ENCODE measurements at places on chromosomes 6 and 20. TPM values are rescaled to one million over a fixed set of nuclear protein-coding genes. Genes with fewer than 3 reads are reported as not detected.

GRCh38 chr6:140372064-140372463 is 997.6 kb upstream of the CITED2 start:
- no peak for DNase-seq

DNA sequence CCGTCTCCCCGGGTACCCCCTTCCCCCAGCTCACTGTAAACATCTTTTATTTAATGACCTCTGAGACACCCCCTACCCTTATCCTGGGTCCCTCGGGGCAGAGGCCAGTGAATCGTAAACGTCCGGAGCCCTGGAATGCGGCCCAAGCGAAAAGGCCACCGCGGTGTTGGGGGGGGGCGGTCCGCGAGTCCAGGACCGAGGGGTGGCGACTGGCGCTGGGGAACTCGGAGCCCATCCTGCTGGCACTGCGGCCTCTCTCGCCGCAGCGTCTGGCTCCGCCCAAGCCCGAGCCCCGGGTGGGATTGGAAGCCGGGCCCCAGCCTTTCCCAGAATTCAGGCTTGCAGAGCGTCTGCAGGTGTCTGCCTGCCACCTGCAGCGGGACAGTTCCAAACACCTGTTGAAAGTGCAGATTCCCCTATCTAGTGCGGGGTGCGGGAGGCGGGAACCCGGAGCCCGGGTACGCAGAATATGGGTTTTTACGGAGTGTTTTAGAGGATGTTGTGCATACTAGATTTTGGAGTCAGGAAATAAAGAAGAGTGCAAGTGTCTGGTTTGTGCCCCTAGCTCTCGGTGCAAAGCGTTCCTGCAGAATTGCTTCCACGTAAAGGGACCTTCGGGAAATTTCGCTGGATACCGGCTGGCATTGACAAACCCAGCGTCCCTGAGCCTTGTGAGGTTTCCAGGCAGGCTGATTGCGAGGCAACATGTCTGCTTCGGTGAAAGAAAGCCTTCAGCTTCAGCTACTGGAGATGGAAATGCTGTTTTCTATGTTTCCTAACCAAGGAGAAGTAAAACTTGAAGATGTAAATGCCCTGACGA is 800 bp downstream of the RWDD2A start:
- DNase-seq = peak; percentile 68

ADRM1 gene
- total RNA-seq = 47.5 TPM

- DNase-seq = no peak
Observed at GRCh38 chr6:79607000-79607399, 24.1 kb upstream of the SH3BGRL2 start.

- no peak for DNase-seq
Observed at GRCh38 chr6:79042088-79042798, 35.8 kb downstream of the PHIP start.

- DNase-seq = peak; percentile 73
Observed at GRCh38 chr20:36439040-36439730, 102.1 kb upstream of the MYL9 start.

DNA sequence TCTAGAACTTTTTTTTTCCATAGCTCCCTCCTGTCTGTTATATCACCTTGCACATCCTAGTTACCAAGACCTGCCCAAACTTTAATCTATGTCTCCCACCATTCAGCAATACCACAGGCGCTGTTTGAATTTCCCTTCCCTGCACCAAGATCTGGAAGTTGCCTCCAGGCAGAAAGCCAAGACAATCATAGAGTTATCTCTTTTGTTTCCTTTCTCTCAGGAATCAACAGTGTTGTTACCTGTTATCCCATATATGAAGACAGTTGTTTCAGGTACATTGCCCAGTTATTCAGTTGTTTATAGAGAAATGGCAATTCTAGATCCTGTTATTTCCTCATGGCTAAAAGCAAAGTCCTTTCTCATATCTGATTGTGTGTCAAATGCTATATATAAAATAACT is 63.2 kb downstream of the PDSS2 start:
- no peak for DNase-seq

EPPIN gene
- total RNA-seq = not detected

GRCh38 chr20:6081236-6081635 is 27.4 kb upstream of the LRRN4 start:
- DNase-seq = no peak

- no peak for DNase-seq
Observed at GRCh38 chr6:70028246-70028645, 161.9 kb downstream of the COL19A1 start.

DNA sequence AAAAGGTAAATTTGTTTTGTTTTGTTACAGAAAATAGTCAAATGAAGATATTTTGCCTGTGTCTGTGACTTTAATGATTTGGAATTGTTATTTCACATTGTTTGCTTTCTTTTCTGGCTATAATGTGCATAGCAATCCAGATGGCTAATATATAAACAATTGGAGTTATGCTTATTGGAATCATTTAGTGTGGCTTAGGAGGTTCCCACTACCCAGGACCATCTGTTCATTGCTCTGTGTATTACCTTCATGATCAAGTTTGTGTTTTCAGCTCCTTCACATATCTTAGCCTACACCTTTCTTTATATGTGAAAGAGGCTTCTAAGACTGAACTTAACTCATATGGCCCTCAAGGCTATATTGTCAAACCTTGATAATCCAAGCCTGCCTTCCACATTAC is 232.9 kb downstream of the BCKDHB start:
- no peak for DNase-seq

DNA sequence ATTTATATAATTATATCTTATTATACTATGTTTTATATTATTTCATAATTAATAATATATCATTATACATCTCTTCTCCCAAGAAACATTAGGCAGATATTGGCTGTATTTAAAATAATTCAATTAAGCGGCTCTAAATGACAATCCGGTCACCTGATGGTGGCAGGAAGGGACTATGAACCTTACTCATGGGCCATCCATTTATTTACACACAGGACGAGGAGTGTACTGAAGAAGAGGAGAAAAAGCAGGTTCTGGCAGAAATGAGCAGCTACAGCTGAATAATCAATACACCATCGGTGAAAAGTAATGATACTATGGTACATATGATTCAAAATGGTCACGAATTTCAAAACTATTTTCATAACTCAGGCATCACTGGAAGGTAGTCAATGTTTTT is 277.7 kb downstream of the KIF16B start:
- DNase-seq = no peak

NTSR1 gene
- 0.09 TPM for total RNA-seq

DNA sequence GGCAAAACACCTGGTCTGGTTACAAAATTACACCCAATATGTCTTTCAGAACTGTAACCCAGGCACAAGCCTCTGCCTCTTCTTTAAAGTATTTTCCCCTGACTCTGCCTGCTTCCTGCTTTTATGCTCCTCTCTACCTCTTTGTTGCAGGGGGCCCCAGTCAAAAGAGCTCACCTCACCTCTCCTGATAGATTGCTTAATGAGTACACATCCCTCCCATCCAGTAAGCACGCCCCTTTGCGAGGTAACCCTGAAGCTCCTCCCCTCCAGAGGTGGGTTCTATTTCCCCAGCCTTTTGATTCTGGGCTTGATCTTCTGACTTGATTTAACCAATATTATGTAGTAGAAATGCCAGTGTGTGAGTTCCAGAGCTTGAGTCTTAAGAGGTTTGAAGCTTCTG is 56.6 kb upstream of the EYA2 start:
- no peak for DNase-seq

GRCh38 chr6:19879663-19880062 is 42.5 kb downstream of the ID4 start:
- DNase-seq = no peak

IL17F gene
- not detected for total RNA-seq

TTLL9 gene
- 7.1 TPM for total RNA-seq

GRCh38 chr6:124029567-124029966 is 225.9 kb downstream of the NKAIN2 start:
- DNase-seq = no peak

- DNase-seq = peak; percentile 31
Observed at GRCh38 chr20:45363611-45364492, 896 bp downstream of the SYS1 start.

DNA sequence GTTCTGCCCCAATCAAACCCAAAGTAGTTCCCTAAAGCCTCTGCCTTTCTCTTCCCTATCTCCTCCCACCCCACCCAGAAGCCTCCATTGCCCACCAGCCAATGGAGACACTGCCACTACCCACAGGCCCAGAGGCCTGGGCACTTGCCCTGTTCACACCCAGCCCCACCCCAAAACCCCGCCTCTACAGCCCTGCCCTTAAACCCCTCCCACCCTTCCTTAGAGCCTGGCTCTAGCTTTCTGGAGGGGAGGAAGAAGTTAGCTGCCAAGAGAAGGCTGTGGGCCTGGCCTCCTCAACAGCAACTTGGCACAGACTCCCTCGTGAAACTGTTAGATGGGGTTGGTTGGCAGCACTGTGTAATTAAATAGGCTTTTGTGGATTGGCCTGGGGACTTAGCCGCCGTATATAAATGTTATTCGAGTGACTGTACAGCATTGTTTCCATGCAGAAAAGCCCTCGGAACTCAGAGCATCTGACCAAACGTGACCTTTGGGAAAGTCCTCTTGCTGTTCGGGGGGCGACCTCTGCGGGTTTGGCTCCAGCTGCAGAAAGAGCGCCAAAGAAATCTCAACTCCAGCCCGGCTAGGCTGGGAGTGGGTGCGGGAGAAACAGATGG is 31.4 kb downstream of the COL11A2 start:
- DNase-seq = peak; percentile 71

PI16 gene
- 91.7 TPM for total RNA-seq

- DNase-seq = no peak
Observed at GRCh38 chr6:119034827-119035458, 43.5 kb downstream of the FAM184A start.

DNA sequence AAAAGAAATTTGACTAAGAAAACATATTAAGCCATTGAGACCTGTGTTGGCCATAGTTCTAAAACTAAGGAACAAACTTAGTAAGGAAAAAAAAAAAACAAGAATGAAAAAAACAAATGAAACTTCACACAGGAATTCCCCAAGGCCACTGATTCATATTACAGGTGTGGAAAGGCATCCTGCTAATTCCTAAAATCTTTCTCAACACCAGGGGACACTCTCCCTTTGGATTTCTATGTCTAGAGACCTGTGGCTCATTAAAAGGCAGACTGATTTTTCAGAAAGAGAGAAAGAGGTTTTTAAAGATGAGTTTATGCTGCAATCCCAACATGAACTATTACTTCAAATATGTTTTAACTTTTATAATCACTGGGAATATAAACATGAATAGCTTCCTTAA is at the start of gene OR12D1:
OR12D1 (plus strand) TSS at position 341 of the 400 bp plus-strand sequence.
- no peak for DNase-seq

DNA sequence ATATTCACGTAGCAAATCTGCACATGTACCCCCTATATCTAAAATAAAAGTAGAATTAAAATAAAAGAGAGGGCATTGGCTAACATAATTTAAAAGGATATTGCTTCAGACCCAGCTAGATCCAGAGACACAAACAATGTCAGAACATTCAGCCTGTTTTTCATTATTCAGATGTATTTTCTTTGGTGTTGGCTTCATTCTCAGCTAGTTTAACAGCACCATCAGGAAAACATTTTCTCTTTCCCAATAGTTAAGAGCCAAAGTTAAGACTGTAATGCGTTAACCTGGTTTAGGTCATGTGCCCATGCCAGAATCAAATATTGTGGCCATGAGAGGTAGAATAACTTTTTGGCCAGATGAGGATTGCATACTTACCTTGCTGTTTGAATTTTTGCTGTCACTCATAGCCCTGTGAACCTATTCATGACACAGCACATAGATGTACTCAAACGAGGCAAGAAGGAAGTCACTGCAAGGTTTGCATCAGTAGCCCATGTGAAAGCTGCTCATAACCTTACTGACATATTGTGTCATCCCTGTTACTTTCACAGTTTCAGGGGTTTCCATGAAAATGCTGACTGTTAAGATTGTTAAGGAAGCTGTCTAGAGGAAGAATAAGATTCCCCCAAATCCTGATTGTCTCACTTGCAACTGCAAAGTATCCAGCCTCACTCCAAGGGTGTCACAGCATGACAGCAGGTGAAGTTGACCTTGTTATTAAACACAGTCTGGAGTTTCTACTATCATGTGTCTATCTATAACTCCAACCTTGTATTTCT is 233.1 kb downstream of the PACRG start:
- no peak for DNase-seq

CST2 gene
- not detected for total RNA-seq

MEI4 gene
- 0.13 TPM for total RNA-seq

- DNase-seq = no peak
Observed at GRCh38 chr6:27684264-27685211, 211.6 kb upstream of the ZNF184 start.

- no peak for DNase-seq
Observed at GRCh38 chr20:22338140-22338708, 246.1 kb downstream of the FOXA2 start.

- DNase-seq = no peak
Observed at GRCh38 chr6:128062882-128063603, 162.2 kb upstream of the THEMIS start.

PDCD2 gene
- total RNA-seq = 42.1 TPM

KIF25 gene
- total RNA-seq = 1.6 TPM

GRCh38 chr20:63005862-63006539 is 763 bp downstream of the BHLHE23 start:
- DNase-seq = no peak

GRCh38 chr6:74137911-74138310 is 441.9 kb downstream of the CD109 start:
- no peak for DNase-seq

ZKSCAN4 gene
- total RNA-seq = 5.4 TPM

DNA sequence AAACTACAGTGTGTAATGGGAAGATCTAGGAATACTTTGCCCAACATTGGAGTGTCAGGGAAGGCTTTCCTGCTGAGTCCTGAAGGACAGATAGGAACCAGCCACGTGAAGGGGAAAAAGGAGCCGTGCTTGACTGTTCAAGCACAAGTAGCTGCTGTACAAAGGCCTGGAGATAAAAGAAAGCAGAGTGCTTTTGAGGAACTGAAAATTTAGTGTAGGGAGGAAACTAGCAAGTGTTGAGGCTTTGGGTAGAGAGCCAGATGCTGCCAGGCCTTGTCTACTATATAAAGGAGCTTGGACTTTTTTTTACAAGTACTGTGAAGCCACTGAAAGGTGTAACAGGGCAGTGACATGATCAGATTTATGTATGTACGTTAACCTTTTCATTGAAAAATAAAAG is 39.0 kb downstream of the DSE start:
- no peak for DNase-seq

CEP85L gene
- total RNA-seq = 50.4 TPM

Data from sciatic nerve (tissue), 2 donors.